Mesothelial cell of epicardium (in vitro differentiated cells): ENCODE measurements at places on chromosomes 13 and 19. TPM values are rescaled to one million over a fixed set of nuclear protein-coding genes. Genes with fewer than 3 reads are reported as not detected.

The PGLYRP1 gene
- not detected in 3 replicates for total RNA-seq

The FOXA3 gene
- not detected in 3 replicates for total RNA-seq

The ZIK1 gene
- 15.4 to 17.1 TPM (median 16.7 TPM) in 3 replicates for total RNA-seq

The CLDND2 gene
- 0.54 to 0.56 TPM in 2 of 3 replicates, not detected in the other for total RNA-seq

The C19orf33 gene
- 4.2 to 5.9 TPM (median 4.6 TPM) in 3 replicates for total RNA-seq

The GPR183 gene
- 0.14 to 0.25 TPM (median 0.16 TPM) in 3 replicates for total RNA-seq

The TUBA3C gene
- total RNA-seq = not detected in 3 replicates
